ENCODE measurements at places on chromosomes 7 and 10. TPM values are rescaled to one million over a fixed set of nuclear protein-coding genes. Genes with fewer than 3 reads are reported as not detected.

Gene GOT1
- 26.1 TPM for total RNA-seq

Gene HYAL4
- 0.54 TPM for total RNA-seq

Gene OR2A42
- total RNA-seq: 0.04 TPM

Gene RHOBTB1
- 0.07 TPM for total RNA-seq

Gene FAM25G
- not detected for total RNA-seq

Gene LAMB1
- total RNA-seq: not detected

Gene FMC1
- 4.0 TPM for total RNA-seq

Gene CHAT
- total RNA-seq: not detected

Gene TLL2
- not detected for total RNA-seq

Gene CDC14C
- total RNA-seq: not detected

Gene MOGAT3
- total RNA-seq: not detected

Gene LRRD1
- not detected for total RNA-seq

Gene DDX56
- total RNA-seq: 84.9 TPM

Gene CUL2
- total RNA-seq: 45.8 TPM

Gene PILRA
- 2.7 TPM for total RNA-seq

Gene ZNF398
- total RNA-seq: 15.3 TPM

Gene SLC26A4
- 1.3 TPM for total RNA-seq

Gene OPN4
- not detected for total RNA-seq

Gene SCIN
- 1.6 TPM for total RNA-seq

Gene HPS6
- total RNA-seq: 25.3 TPM

Gene MMRN2
- not detected for total RNA-seq

Gene PALS2
- 16.1 TPM for total RNA-seq

Gene SNX10
- 28.9 TPM for total RNA-seq

Gene A1CF
- total RNA-seq: not detected

Gene SMO
- total RNA-seq: not detected

Gene NUDT13
- total RNA-seq: 1.5 TPM

Gene PLEKHS1
- 0.10 TPM for total RNA-seq

Gene ALOX5
- 9.0 TPM for total RNA-seq

Gene GDF2
- total RNA-seq: not detected

Gene GIMAP5
- 149 TPM for total RNA-seq

Gene TDRD1
- 0.04 TPM for total RNA-seq

Gene TMEM236
- total RNA-seq: 0.04 TPM

Gene LRRN3
- 262 TPM for total RNA-seq

Gene GPR15LG
- total RNA-seq: not detected

Gene XRCC2
- 14.6 TPM for total RNA-seq

Gene ACHE
- not detected for total RNA-seq

Gene FASTK
- total RNA-seq: 76.4 TPM

Gene LIPF
- total RNA-seq: not detected

Gene NANOS1
- 0.12 TPM for total RNA-seq

Gene SP8
- total RNA-seq: not detected

Gene MUC3A
- not detected for total RNA-seq

Gene RP9
- total RNA-seq: 10.8 TPM

Gene CPA4
- total RNA-seq: not detected

Gene SYT15
- total RNA-seq: 1.2 TPM

Gene CPED1
- 0.17 TPM for total RNA-seq

Gene HMX2
- total RNA-seq: not detected

Gene UCMA
- total RNA-seq: not detected

Gene MYL7
- total RNA-seq: not detected

Gene PLAC9
- total RNA-seq: not detected

Gene MBLAC1
- 2.3 TPM for total RNA-seq

Gene NEBL
- not detected for total RNA-seq

Gene POLD2
- 117 TPM for total RNA-seq

Gene POM121L12
- not detected for total RNA-seq

Gene MCM10
- total RNA-seq: 57.4 TPM

Gene OR2A1
- total RNA-seq: 0.06 TPM

Gene PUS7
- 9.9 TPM for total RNA-seq

Gene NKX2-3
- not detected for total RNA-seq

Gene SEC61G
- 106 TPM for total RNA-seq
